T-helper 17 cell (primary cell): ENCODE measurements at places on chromosomes 5 and 9.

DNA sequence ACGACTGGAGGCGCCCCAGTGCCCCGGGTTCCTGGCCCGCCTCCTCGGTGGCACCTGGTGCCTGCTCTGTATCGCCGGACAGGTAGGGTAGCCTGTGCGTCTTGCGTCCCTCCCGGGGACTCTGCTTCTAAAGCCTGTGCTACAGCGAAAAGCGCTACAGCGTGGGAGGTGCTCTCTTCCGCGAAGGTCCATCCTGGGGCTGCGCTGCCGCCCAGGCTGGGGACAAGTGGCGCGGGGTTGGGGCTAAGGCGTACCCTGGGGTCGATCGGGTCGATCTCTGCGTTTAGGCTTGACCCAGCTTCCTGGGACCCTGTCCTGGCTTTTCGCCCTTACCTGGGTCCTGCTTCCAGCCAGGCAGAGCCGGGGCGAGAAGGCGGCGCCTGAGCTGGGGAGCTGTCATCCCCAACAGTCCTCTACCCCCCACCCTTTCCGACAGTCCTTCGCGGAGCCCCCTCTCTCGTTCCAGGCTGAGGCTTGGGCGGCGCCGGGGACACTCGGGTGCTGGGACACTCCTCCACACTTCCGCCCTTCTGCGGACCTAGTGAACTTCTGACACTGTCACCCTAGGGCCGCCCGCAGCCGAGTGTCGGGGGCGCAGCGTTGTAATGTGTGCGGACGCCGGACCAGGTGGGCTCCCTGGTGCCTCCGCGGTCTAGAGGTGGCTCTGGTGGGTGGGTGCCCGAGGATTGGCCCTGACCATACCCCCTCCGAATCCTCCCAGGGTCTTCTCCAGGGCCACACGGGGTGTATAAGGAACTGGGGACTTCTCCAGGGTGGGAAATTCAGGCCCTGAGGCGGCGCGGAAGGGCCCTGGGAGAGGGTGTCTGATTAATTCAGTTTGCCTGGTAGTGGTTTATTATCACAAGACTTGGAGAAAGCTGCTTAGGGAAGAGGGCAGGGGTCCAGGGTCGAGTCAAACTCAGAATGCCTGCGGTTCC is 328.2 kb downstream of the SH3GL2 start:
- no peak for DNase-seq

GRCh38 chr5:38672059-38672788 is 115.8 kb upstream of the LIFR start:
- no peak for DNase-seq

GRCh38 chr5:27208051-27208450 is 169.7 kb upstream of the CDH9 start:
- DNase-seq = no peak

DNA sequence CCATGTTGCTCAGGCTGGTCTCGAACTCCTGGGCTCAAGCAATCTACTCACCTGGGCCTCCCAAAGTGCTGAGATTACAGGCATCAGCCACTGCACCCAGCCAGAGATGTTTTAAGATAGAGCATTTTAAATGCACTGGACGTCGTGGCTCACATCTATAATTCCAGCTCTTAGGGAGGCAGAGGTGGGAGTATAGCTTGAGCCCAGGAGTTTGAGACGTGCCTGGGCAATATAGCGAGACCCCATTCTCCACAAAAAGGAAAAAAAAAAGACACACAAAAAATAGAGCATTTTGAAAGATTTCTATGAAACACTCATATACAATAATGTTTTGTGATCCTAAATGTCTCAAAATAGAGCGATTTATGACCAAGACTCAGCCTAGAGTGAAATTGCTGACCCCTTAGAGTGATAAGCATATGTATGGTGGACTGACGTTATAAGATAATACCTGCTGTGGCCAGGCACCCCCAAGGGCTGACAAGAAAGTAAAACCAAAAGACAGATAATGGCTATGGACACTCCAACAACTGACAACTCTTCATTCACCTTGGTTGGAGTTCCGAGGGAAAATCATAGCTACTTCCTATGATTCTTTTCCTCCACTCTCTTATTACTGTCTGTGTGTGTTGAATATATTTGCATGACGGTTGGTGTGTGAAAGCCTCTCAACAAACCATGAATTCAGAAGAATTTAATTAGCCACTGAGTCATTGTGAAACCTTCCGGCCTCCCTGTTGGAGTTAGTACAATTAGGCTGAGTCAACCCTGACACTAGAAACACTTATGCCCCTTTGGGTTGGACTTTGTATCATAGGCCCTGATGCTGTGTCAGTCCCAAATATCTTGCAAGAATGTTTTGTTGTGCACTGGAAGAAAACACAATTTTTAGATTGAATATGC is 526.5 kb upstream of the NUDT12 start:
- DNase-seq = no peak

- DNase-seq = no peak
These were observed 591.9 kb downstream of the LRRC70 start for GRCh38 chr5:63170486-63170885.

DNA sequence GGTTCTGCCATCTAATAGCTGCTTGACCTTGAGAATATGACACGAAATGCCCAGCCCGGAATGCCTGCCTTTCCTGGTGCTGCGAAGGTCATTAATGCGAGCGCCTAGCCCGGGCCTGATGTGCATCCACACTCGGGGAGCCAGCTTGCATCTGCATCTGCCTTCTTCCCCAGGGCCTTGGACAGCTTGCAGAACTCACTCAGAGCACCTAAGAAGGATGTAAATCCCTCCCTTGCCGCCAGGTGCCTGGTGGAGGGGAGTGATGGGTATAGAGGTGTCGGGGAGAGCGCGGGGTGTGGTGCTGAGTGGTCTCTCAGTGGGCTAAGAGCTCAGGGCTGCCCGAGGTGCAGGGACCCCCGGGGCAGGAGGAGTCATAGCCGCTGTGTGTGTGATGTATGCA is 127.2 kb downstream of the MRPL36 start:
- no peak for DNase-seq

DNA sequence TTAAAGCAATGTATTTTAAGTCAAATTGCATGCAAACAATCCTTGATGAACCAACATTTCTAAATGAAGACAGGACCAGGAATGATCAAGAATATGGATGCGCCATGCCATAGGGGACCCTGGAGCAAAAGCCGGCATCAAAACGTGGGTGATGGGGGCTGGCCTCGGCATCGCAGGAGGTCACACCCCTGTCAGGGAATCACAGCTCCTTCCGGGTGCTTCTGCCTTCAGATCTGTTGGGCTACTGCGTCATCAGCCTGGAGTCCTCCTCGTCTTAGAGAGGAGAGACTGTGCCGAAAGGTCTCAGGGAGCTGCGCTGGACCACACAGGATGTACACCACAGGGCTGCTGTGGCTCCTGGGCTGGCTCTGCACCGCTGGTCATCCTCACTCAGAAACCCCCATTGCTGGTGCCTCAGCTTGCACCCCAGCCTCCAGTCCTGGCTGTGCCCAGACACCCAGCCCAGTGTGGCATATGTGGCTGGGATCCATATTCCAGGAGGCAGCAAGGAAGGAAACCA is 152.9 kb upstream of the PPP1R26 start:
- no peak for DNase-seq

- no peak for DNase-seq
These were observed 635.9 kb downstream of the TLE1 start for GRCh38 chr9:81053298-81054025.

DNA sequence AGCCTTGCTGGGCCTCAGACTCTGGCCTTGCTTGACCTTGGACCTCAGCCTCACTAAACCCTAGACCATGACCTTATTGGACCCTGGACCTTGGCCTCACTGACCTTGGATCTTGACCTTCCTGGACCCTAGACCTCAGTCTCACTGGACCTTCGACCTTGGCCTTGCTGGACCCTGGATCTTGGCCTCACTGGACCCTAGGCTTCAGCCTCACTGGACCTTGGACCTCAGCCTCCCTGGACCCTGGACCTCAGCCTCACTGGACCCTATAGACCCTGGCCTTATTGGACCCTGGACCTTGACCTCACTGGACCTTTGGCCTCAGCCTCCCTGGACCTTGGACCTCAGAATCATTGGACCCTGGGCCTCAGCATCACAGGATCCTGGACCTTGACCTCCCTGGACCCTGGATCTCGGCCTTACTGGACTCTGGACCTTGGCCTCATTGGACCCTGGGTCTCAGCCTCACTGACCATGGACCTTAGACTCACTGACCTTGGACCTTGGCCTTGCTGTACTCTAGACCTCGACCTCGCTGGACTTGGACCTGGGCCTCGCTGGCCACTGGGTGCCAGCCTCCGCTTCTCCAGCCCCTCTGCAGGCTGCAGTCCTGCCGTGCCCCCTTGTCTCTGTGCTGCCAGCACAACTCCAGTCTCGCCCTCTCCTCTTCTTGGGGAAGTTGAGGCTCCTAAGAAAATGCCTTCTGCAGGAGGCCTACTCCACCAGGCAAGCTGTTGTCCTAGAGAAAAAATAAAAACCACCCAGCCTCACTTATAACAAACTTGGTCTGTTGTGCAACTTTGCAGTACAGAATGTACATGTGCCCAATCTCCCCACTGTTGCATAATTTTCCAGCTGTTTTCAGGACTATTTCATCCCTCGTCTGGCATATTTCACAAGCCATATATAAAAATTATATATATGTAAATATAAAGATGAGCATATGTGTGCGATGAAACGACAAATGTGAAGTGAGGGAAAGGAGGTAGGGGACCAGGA is 11.0 kb upstream of the ADAMTS2 start:
- no peak for DNase-seq

DNA sequence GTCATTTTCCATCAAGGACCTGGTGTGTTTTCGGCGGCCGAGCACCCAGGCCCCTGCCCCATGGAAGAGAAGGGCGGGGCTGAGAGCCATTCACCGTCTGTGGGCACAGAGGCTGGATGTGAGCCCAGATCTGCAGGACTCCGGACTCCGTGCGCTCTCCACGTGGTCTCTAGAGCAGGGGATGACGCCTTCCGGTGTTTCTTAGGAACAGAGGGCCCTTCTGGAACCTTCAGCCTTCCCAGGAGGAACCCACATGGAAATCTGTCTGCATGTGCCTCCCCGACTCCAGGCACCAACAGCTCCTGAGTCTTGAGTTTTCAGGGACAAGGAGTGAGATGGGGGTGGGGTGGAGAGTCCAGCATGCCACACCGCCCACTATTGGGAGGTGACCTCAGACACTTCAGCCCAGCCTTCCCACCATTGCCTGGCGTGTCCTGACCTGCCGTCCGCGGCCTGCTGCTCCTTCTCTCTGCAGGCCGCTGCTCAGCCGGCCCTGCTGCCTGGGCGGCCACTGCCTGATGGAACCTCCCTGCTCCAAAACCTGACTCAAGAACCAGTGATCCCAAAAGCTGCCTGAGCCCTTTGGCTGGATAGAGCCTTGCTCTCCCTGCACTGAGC is 2.4 kb upstream of the RXRA start:
- DNase-seq = no peak

- no peak for DNase-seq
These were observed 498.8 kb upstream of the TNC start for GRCh38 chr9:115616666-115617239.

DNA sequence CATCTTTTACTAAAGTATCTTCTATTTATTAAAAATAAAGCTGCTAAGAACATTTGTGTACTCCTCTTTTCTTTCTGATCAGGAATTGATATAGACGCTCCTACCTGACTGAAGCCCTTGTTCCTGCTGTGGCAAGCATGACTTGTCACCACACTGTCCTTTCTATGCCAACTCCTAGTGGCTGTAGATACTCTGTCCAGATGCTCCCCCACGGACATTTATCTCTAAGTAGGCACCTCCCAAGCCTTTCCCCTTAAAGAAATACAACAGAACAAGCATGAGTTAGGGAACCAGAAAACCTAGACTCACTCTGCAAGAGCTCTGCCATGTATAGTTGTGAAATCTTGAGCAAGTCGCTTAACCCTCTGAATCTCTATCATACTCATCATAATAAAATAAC is 53.2 kb downstream of the FAM114A2 start:
- DNase-seq = no peak

DNA sequence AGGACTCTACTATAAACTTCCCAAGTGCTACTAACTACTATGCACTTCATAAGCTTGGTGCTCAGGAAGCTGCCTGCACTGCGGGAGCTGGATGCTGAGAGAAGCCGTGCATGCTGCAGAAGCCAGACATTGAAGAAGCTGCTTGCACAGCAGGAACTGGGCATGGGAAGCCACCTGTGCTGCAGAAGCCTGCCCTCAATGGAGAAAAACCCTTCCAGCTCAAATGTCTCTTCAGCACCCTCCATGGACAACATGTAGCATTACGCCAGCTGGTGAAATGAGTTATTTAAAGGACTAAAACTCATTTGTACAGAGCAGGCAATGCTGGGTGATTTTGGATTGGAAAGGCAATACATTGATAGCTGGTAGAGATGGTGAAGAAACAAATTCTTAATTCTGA is 247.2 kb downstream of the KIF4B start:
- no peak for DNase-seq

DNA sequence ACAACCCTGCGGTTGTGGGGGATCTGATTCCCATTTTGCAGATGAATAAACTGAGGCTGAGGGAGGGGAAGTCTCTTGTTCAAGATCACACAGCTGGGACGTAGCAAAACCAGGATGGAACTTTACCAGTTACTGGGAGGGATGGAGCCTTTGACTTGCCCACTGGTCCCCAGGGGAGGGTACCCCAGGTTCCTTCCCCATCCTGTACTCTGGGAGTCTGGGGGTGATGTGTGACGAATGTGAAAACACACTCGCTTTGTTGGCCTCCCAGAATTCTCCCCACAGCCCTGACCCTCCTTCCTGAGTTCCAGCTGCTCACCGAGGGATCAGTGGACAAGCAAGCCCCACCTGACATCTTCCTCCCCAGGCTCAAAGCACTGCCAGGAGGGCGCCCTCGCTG is 135.1 kb downstream of the NSG2 start:
- DNase-seq = no peak

DNA sequence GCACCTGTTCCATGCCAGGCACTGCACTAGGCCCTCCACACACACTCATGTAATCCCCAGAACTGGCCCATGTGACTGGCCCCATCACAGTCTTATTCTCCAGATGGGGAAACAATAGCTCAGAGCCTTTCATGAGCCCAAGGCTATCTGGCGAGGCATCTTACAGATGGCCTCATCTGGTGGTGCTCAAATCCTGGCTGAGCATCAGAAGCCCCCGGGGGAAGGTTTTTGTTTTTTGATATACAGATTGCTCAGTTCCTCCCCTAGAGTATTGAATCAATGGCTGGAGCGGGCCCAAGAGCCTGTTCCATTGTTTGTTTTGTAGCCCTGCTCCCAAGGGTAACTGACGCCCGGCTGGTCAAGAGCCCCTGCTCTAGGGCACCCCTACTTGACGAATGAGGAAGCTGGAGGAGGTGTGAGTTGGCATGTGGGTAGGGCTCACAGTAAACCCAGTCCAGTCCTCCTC is 145.3 kb upstream of the RAPGEF1 start:
- no peak for DNase-seq
